Thyroid gland (tissue), 4 donors: ENCODE measurements at places on chromosomes 5 and 9. TPM values are rescaled to one million over a fixed set of nuclear protein-coding genes. Genes with fewer than 3 reads are reported as not detected.

Gene IFNB1
- not detected for total RNA-seq

Gene ELOVL7
- 16.4 TPM for total RNA-seq

Gene CCDC152
- 0.94 TPM for total RNA-seq

Gene MLANA
- not detected for total RNA-seq

Gene NMUR2
- total RNA-seq: not detected

Gene HACD4
- total RNA-seq: 2.2 TPM

Gene SLC2A6
- total RNA-seq: 1.1 TPM

Gene SYK
- 107 TPM for total RNA-seq

Gene PTGES
- 5.3 TPM for total RNA-seq

Gene FOXD4L4
- 0.67 TPM for total RNA-seq
